ENCODE measurements at places on chromosomes 5 and 9.

- DNase-seq = no peak
These were observed 5.0 kb upstream of the FBXL7 start for GRCh38 chr5:15495026-15495425.

DNA sequence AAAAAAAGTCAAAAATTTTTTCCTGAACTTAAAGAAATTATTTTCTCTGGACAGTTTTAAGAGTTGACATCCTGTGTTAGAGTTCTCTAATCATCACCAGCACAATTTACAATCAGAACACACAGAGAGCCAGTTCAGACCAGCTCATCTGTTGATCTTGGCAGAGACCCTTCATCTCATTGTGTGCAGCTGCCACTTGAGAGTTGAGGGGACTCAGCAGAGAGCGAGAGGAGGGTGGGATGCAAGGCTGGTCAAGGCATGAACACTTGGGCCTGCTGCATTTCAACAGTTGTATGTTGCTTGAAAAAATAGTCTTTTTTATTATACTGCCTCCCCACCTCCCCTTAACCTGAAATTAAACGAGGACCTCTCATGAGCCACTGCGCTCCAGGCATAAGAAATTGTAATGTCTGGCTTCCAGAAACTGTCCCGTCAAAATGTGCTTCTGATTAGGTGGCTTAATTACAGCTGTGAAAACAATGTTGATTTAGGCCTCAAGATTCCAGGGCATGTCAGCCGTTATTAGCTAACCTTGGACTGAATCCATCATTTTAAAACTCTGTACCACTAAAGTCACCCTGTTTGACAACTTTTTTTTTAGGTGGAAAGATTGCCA lies 383.6 kb downstream of the CCDC171 start:
- DNase-seq = peak; percentile 88

- peak; percentile 47 for DNase-seq
These were observed 25.6 kb downstream of the CAMK2A start for GRCh38 chr5:150263801-150264621.

GRCh38 chr5:82521431-82522051 lies 243.4 kb upstream of the RPS23 start:
- DNase-seq = no peak

DNA sequence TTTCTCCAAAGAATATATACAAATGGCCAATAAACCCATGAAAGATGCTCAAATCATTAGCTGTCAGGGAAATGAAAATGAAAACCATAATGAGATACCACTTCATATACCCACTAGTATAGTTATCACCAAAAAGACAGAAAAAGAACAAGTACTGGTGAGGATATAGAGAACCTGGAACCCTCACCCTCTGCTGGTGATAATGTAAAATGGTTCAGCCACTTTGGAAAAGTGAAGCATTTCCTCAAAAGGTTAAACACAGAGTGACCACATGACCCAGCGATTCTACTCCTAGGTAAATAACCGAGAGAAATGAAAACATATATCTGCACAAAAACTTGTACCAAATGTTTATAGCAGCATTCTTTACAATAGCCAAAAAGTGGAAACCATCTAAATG lies 72.0 kb downstream of the HSD17B3 start:
- no peak for DNase-seq

DNA sequence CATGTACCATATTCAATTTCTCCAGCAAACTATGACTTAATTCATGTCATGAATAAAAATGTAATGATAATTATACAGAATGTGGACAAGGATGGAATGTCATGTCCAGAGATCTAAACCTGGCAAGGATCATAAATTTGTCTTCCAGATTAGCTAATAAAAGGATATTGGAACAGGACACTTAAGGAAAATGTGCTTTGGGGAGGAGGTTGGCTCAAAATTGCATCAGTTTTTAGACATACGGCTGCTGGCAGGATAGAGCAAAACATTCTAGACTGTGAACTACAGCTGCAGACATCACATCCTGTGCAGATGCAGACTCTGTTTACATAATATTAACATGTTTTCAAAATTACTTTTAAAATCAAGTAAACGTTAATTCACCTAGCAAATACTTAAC lies 248.4 kb downstream of the TLR4 start:
- peak; percentile 93 for DNase-seq

DNA sequence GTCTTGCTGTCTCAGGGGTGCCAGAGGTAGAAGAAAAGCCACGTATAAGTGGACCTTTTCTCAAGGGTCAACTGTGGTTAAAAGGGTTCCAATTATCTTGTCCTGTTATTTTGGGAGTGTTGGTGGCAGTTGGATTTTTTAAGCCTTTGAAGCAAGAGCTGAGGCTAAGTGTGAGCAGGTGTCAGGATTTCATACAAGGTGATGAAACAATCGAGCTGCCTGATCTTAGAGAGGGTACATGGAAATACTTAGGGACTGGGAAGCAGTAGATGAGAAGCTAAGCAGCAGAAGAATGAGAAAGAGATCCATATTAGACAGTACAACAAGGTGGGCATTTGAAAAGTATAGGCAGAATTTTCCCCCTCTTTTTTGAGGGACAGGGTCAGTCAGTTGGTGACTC lies 23.6 kb downstream of the FOCAD start:
- no peak for DNase-seq

GRCh38 chr5:172920995-172921394 lies 38.2 kb upstream of the RPL26L1 start:
- DNase-seq = no peak

DNA sequence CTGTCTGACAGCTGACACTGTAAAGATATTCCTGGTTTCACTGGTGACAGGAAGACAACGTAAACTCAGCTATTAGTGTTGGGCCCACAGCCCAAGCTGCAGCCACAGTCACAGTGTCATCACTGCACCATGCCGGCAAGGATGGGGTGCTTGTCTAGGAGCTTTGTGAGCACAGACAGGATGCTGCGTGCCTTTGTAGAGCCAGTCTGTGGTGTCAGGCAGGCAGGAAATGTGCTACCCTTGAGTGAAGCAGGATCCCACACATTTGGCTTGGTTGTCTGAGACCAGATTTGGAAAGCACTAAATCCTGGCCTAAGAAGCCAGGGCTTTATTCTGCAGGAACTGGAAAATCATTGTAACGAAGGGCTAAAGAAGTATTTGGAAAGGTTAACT lies 121.6 kb upstream of the ADAMTS16 start:
- peak; percentile 53 for DNase-seq

DNA sequence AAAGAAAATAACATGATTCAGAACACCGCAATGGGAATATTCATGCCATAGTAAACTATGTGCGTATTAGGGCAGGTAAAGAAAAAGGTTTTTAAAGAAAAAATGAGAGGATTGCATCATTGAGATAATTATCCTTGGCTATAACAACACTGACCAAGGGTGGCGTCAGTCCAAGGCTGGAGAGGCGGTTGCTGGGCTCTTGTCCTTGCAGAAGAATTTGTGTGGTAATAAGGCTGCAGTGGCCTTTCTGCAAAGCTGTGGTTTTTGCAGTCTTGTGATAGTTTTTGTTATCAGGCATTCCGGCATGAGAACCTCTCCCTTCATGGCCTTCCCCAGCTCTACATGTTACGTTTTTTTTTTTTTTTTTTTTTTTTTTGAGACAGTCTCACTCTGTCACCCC lies 14.0 kb downstream of the BOD1 start:
- no peak for DNase-seq

DNA sequence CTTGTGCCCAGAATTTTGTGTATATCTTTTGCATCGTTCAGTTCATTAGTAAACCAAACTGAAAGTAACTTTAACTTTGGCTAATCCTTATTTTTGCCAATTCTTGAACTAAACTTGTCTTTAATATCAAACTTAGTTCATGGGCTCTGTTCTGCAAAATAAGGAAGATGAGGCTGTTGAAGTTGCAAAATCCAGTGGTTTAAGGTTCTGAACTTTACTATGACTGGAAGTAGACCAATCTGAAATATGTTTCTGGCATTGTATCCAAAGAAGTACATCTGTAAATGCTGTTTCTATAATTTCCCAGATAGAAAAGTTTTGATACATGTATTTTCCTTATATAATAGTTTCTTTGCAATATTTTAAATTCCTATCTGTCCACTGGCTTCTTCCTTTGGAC lies 238.1 kb downstream of the CETN3 start:
- DNase-seq = peak; percentile 47

DNA sequence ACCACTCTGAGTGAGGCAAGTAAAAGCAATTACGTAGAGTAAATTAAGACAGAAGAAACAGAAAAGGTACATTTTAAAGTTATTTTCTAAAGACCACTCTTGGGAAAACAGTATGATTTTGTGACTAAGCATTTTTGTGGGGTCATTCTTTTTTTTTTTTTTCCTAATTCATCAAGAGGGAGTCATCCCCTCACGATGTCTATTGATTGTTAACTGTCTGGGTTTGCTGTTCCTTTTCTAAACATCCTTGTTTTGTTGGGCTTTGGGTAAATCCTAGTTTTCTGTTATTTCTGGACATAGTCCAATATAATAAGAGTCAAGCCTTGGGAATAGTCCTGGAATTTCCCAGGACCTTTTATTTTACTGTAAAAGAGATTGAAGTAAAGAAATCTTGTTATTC lies 63.8 kb downstream of the ANKRD55 start:
- DNase-seq = no peak

DNA sequence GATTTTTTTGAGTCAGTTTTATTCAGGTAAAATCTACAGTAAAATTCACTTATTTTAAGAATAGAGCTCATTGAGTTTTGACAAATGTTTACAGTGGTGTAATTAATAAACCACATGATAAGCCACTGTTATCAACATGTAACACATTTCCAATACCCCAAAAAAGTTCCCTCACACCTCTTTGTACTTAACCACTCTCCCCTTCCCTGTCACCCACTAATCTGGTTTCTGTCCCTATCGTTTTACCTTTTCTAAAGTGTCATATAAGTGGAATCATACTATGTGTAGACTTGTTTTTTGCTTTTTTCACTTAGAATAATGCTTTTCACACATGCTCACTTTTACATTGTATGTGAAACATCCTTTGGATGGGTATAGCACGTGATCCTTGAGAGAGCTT lies 127.2 kb downstream of the KDM4C start:
- no peak for DNase-seq

GRCh38 chr5:177372910-177373309 lies 11.3 kb upstream of the SLC34A1 start:
- no peak for DNase-seq

DNA sequence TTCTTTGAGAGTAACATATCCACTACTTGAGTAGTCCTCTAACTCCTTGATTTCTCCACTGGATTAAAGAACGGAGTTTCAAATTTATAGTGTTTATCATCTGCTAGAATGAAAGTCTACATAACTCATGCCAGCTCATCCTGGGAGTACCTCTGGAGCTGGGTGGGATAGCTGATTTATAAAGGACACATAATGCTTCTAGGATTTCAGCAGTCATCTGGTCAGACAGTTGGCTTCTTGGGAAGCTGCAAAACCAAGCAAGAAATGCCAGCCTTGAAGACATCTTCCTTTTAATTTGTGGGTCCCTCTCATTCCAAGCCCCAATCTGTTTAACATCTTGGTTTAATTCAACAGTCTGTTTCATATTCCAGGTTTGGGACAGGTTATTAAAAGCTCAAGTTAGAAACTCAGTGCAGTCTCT lies 3.2 kb downstream of the GALNT10 start:
- peak; percentile 63 for DNase-seq

DNA sequence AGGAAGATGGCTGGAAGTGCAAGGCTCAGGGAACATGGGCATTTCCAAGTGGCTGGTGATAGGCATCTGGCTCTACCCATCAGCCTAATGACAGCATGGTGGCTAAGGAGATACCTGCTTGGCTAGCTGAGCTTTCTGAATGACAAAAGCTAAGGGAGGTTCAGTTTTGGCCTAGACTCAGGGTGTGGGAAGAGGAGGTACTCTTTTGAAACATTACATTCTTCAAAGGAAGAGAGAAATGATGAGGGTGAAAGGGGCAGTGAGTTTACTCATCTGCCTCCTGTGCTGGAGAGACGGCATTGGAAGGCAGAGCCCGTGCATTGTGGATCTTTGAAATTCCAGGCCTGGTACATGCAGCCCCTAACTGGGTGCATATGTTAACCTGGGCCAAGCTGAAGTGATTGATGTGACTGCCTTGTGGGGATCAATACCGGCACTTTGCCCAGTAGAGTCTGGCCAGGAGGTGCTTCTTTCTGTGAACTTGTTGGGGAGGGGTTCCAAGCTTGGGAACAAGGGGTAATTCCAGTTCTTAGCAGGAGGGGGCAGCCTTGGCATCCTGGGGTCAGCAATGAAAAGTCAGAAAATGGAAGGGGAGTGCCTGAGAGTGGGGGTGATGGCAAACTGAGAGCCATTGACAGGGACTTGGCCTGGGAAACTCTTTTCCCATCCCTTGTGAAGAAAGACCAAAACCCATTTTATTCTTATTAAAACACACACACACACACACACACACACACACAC lies 108.6 kb downstream of the ACER2 start:
- DNase-seq = no peak

DNA sequence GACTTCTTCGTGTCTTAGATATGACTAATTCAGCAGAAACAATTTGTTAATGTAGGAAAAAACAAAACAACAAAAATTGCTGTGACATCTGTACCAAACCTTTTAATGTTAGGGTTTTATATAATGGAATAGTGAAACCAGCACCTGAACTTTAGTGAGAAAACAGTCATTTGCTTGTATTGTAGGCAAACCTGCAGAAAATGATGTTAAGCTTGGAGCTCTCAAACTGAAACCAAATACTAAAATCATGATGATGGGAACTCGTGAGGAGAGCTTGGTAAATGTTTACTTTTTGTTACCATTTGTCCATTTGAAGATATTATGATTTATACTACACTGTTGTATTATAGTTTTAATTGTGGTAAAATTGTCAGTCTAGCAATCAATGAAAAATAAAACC lies 6.6 kb downstream of the UBLCP1 start:
- no peak for DNase-seq

- no peak for DNase-seq
These were observed 13.2 kb downstream of the TSC1 start for GRCh38 chr9:132931178-132931735.

DNA sequence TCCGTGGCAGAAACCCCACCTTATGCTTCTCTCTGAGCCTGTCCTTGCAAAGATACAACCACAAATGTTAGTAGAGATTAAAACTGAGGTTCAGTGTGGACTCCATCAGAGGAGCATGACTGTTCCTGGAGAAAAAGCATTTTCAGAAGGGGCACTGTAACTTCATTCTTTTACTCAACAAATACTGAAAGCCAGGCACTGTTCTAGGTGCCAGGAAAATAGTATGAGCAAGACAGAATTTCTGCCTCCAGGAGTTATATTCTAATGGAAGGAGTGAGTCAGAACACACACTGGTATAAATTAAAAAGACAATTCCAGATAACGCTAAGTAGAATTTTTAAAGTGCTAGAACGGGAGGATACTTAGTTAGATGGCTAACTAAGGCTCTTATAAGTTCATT lies 251.4 kb upstream of the GAS1 start:
- peak; percentile 82 for DNase-seq

GRCh38 chr5:10775646-10776045 lies 14.6 kb upstream of the DAP start:
- DNase-seq = no peak

- DNase-seq = peak; percentile 60
These were observed 355 bp downstream of the TLE4 start for GRCh38 chr9:79572032-79572607.

DNA sequence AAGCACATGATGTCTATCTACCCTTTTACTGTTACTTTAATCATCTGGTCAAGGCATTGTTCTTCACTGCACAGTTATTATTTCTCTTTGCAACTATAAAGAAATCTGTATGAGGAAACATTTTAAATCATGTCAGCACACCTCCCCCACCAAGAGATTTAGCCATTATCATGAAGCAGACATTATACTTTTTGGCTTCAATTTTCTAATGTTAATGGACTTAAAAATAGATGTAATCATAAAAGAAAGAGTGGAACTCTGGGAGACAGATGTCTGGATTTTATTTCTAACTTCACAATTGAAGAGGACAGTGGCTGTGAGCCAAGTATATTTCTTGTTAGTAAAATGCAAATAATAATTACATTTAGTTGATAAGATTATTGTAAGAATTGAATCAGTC lies 932.4 kb downstream of the TAF11L14 start:
- no peak for DNase-seq

Data from muscle of leg (tissue), 16 donors.